ENCODE measurements at places on chromosomes 12 and 14.

DNA sequence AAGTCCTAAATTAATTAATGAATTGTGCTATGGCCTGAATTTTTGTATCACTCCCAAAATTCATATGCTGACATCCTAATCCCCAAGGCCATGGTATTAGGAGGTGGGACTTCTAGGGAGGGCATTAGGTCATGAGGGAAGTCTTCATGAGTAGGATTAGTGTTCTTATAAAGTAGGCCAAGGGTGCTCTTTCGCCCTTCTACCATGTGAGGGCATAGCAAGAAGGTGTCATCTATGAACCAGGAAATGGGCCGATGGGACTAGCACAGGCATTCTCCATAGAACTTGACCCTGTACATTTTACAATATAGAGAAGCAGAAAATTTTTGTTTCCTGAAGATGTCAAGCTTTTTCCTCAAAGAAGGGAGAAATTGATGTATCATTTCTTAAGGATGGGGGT, 12.5 kb downstream of the SYT10 start:
- DNase-seq, result no peak

- DNase-seq, result peak; percentile 54
These were observed 4.5 kb downstream of the DAO start for GRCh38 chr12:108884116-108885012.

GRCh38 chr12:26878661-26879119, 45.7 kb upstream of the ITPR2 start:
- no peak for DNase-seq

GRCh38 chr14:68137704-68138619, 318.4 kb downstream of the RAD51B start:
- peak; percentile 64 for DNase-seq

DNA sequence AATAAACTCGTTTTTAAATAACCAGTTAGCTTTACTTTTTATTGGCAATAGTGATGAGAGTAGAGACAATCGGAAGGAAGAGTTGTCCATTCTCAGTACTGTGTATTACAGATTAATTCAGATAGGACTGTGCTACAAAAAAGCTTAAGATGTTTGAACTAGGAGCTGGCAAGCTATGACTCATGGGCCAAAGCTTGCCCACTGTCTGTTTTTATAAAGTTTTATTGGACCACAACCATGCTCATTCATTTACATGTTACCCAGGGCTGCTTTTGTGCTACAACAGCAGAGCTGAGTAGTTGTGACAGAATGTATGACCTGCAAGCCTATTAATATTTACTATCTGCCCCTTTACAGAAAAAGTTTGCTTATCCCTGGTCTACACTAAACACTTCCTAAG, 19.4 kb downstream of the GNS start:
- no peak for DNase-seq

- no peak for DNase-seq
These were observed 267.0 kb downstream of the DACT1 start for GRCh38 chr14:58904776-58905175.

DNA sequence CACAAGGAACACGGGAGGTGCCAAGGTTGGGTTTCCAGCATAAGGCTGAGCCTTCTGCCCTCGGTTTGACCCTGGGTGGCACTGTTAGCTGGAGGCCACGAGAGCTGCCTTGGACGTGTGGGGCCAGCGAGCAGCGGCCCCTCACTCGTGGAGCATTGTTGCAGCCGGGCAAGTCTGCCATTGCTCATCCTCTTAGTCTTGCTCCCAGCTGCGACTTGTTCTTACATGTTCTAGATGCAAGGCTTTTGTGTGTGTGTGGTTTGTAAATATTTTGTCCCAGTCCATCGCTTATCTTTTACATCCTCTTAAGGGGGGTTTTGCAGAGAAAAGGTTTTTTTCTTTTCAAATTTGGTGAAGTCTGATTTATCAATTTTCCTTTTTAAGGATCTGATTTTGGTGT, 21.1 kb upstream of the C1S start:
- DNase-seq, result no peak

DNA sequence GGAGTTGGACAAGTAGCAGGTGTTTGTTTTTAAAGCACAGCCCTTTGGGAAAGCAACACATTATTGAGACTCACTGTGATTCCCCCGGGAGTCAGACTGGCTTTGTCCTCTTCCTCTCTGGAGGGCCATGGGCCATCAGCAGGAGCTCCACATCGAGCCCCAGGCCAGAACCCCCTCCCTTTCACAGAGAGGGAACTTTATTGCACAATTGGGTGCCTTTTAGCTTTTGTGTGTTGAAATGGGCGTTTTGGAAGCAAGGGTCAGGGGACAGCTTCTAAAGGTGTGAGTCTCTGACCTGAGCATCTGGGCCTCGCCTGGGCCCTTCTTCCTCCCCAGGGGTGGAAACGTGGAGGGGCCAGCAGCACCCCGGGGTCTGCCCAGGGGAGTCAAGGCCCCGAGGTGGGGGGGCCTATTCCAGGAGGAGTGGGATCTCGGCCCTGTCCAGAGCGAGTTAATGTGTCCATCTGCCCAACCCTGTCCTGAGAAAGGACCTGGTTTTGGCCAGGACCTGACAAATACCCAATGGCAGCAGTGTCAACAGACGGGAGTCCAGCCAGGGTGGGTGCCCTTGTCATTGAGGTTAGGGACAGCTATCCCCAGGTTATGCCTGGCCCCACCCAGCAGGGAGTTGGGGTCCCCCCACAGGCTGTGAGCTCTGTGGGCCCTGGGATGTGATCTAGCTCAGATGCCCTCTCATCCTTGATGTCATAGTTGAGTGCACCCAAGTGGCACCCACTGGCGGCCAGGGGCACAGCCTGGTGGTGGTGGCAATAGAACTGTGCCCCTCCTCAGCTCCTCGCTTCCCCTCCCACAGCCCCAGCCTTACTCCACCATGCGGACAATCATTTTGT, 37.1 kb downstream of the SLC8B1 start:
- DNase-seq, result no peak

GRCh38 chr12:58887068-58887467, 33.2 kb downstream of the LRIG3 start:
- no peak for DNase-seq

GRCh38 chr14:83714151-83714550, 1815.8 kb upstream of the FLRT2 start:
- DNase-seq, result no peak

GRCh38 chr14:102125546-102125945, 14.2 kb upstream of the WDR20 start:
- no peak for DNase-seq

- DNase-seq, result no peak
These were observed 357.0 kb downstream of the TMEM121 start for GRCh38 chr14:105883066-105884005.

- DNase-seq, result no peak
These were observed 128.6 kb upstream of the HIF1A start for GRCh38 chr14:61566537-61567225.

DNA sequence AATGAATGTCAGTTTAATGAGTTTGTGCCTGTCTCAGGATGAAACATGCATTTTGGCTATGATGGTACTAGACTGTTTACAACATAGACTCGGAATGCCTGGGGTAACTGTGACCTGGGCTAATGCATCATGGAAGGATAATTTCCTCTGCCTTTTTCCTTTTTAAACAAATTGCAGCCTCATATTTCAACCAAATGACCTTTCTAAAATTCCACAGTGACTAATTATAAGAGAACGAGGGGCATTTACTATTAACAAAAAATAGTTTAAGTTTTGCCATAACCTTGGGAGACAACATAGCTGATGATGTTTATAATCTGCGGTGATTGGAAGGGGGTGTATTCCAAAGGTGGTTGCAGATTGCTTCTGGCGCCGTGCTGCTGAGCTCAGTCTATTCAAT, 1140.5 kb downstream of the GALC start:
- DNase-seq, result no peak

- no peak for DNase-seq
These were observed 21.8 kb upstream of the KRT78 start for GRCh38 chr12:52870361-52871290.

GRCh38 chr12:95591731-95592130, 40.5 kb upstream of the USP44 start:
- no peak for DNase-seq

- no peak for DNase-seq
These were observed 463.2 kb downstream of the BCL11B start for GRCh38 chr14:98808494-98809407.

DNA sequence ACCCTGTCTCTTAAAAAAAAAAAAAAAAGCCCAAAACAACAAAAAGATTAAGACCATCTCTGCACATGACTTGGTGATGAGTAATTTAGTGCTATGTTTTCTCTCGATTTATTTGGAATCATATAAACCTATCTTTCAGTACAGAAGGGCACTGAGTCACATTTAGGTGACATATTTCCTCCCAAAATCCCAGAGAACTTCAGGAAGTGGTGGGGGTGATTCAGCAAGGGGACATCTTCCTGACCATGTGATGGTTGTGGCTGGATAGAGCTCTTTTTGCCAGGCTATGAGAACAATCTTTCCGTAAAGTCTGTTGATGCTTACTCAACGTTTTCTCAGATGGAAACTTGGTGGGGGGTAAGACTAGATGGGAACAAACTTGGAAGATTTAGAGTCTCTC, 50.0 kb downstream of the PPFIBP1 start:
- no peak for DNase-seq

GRCh38 chr12:86331012-86331411, 74.8 kb upstream of the MGAT4C start:
- no peak for DNase-seq

DNA sequence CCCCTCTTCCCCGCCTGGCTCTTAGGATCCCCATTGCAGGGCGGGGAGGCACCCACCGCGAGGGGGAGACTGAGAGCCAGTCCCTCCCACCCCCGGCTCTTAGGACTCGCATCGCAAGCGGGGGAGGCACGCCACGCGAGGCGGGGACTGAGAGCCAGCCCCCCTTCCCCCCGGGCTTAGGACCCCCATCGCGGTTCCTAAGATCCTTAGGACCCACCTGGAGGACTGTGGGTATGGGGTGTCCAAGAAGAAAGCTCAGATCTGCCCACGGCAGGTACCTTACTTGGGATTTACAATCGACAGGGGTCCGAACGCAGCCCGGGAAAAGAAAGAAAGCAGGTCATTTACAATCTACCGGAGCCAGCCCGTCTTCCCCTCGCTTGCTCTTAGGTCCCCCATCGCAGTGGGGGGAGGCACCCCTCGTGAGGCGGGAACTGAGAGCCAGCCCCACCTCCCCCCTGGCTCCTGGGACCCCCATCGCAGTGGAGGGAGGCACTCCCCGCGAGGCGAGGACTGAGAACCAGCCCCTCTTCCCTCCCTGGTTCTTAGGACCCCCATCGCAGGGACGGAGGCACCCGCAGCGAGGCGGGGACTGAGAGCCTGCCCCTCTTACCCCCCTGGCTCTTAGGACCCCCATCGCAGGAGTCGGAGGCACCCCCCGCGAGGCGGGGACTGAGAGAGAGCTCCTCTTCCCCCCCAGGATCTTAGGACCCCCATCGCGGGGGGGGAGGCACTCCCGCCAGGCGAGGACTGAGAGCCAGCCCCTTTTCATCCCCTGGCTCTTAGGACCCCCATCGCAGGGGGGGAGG, 43.7 kb downstream of the DDX11 start:
- DNase-seq, result no peak

DNA sequence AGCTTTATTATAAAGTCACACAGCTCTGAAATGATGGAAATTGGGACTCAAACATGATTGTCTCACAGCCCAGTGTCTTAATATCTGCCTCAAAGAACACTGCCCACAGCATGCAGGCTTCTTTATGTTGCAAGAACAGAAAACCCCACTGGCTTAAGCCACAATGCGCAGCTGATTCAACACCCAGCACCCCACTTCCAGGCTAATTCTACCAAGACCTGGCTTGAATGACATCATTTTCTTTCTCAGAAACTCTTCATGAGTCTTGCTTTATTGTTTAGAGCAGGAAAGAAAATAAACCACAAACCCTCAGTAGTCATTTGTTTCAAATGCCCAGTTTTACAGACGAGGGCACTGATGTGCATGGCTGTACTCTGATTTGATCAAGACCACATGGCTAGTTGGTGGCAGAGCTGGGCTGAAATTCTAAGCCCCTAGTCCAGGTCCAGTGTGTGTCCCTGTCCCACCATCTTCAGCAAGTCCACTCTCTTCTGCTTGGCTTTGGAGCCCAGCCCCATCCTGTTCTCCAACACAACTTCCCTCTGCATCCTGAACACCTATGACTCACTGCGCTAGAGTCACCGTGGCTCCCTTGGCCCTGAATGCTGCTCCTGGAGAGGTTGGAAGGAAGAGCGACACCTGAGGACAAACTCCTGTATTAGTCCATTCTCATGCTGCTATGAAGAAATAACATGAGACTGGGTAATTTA, 50.3 kb upstream of the SRSF5 start:
- DNase-seq, result no peak

GRCh38 chr12:99769396-99769980, 121.9 kb downstream of the GARIN6 start:
- DNase-seq, result no peak

- no peak for DNase-seq
These were observed 82.5 kb downstream of the NUMB start for GRCh38 chr14:73375861-73376260.

- no peak for DNase-seq
These were observed 168.3 kb upstream of the SYT1 start for GRCh38 chr12:78696267-78696666.

- DNase-seq, result no peak
These were observed 14.3 kb upstream of the PAPLN start for GRCh38 chr14:73223049-73223448.

GRCh38 chr14:50099335-50099734, 17.0 kb downstream of the VCPKMT start:
- DNase-seq, result no peak

- DNase-seq, result no peak
These were observed 79.5 kb downstream of the DDX51 start for GRCh38 chr12:132064631-132065030.

DNA sequence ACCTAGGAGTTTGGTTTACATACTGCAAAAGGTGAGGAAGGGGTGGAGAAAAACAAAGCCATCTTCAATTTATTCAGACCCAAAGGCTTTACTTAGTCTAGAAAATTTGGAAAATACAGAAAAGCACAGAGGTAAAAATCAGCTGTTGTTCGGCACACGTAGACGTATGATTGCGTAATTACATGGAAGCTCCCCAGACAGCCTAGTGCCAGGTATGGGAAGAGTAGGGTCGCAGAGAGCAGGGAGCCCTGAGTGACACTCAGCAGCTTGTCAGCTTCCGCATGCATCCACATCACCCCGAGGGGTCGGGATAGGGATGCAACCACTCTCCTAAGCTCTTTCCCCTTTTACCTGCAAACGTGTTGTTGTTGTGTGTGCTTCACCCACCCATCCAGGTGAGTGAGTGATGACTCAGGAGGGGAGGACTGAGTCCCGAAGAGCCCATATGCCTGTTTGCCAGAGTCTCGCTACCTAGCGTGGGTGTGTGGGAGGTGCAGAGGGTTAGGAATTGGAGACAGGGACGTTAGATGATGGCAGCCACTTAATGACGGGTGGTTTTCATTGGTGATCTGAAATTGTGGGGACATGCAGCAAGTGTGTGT, 20.1 kb downstream of the PIWIL1 start:
- no peak for DNase-seq

DNA sequence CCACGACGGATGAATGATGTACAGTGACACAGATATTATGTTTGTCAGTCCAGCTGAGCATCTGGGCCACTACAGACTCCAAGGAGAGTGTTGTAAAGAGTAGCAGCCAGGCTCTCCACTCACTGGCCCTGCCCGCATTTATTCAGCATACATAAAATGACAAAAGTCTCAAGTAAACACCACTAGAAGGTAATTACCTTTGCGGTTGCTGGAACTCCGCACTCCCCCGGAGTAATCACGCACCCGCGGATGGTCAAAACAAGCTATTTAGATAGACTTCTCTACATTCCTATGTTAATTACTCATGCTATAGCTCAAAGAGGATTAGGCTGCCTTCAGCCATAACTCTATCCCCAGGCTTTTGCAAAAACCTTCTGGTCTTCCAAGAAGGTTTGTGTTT, 18.8 kb upstream of the STRAP start:
- no peak for DNase-seq

Data from iPS DF 6.9 (cell line).